T-helper 1 cell treated with Interleukin-12 subunit alpha and Interleukin-12 subunit beta and Interleukin-4 antibody, amounts not matched to agents 30 ng/mL and 1 ng/mL, for 36 hours (primary cell): ENCODE measurements at places on chromosomes 3 and 15. TPM values are rescaled to one million over a fixed set of nuclear protein-coding genes. Genes with fewer than 3 reads are reported as not detected.

Gene GOLGA8G
- not detected in 2 replicates for total RNA-seq

Gene GADL1
- not detected in 2 replicates for total RNA-seq

Gene DZIP1L
- 0.15 TPM in 1 of 2 replicates, not detected in the other for total RNA-seq

Gene IFT122
- total RNA-seq: 14.6 and 19.2 TPM in 2 replicates
